ENCODE measurements at places on chromosomes 12 and 14.

DNA sequence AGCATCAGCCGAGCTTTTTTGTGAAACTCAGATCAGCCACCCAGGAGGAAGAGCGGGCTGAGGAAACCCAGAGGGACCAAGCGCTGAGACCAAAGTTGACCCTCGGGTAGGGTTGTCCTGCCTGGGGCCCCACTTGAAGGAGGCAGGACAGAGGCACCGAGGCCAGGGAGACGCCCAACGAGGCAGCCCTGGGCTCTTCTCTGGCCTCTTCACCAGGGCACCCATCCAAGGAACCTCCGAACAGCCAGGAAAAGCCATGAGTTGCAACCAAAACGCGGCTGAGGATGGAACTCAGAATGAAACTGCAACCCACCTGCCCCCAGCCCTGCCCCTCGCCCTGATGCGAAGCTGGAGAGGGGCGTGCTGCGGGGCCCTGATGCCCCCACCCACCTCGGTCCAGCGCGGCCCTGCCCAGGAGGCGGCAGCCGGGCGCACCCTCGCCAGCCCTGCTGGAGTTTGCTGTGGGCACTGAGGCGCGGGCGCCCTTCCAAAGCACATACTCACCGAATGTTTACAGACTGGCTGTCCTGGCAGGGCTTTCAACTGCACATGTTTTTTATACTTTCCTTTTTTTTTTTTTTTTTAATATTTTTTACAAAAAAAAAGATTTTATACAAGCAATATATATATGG is 41.9 kb downstream of the JDP2 start:
- DNase-seq = no peak

GRCh38 chr14:103456167-103456835 is 66.3 kb downstream of the CKB start:
- no peak for DNase-seq

- no peak for DNase-seq
Observed at GRCh38 chr12:54364413-54364812, at the start of gene GPR84. TSS of gene GPR84 (minus strand) at chr12:54364486. CDS start at chr12:54363851, 635 bp downstream.

- no peak for DNase-seq
Observed at GRCh38 chr14:90644882-90645281, 171.3 kb downstream of the TTC7B start.

DNA sequence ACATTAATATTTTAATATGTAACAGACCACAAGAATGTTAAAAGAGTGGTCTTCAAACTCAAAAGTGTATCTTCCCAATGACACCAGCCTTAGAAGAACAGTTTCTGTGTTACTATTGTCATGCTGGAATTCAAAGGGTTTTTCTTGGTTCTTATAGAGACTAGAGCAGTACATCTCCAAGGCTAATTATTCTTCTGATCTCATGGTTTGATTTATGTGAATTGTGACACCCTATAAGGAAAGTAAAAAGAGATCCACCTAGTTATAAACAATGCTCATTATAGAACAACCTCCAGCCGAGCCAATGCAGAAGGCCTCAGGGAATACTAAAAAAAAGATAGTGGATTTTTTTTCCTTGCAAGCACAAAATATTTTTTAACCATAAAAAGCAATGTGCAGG is 65.5 kb downstream of the PTPRO start:
- DNase-seq = no peak

DNA sequence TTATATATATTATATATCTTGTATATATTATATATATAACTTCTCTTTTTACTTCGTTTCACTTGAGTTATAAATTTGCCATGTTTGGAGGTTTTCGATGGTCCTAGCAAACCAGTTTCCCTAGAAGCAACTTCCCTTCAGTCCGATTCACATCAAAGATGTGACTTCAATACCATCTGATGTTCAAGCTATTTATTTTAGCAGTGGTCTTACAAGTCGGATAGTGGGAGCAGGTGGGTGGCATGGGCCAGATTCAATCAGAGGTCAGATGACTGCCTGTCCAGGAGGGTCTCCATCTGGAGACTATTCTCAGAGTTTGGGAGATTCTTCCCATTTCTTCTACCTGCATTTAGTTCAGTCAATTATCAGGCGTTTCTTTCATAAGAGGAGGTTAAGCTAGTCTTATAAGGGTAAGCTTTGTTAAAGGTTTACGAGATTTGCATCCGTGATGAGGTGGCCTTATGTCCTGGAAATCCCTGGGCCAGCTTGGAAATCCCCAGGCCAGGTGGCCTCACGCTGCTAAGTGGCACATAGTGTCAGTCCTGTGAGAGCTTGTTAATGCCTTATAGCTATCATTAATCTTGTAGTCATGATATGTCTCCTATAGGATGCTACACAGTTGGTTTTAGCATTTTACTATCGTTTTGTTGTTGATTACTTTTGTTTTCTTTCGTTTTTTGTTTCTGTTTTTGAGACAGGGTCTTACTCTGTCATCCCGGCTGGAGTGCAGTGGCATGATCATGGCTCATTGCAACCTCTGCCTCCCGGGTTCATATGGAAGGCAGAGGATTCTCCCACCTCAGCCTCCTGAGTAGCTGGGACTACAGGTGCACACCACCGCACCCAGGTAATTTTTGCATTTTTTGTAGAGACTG is 145.8 kb downstream of the BICD1 start:
- no peak for DNase-seq

- DNase-seq = no peak
Observed at GRCh38 chr12:53383258-53383657, 3.3 kb downstream of the SP1 start.

DNA sequence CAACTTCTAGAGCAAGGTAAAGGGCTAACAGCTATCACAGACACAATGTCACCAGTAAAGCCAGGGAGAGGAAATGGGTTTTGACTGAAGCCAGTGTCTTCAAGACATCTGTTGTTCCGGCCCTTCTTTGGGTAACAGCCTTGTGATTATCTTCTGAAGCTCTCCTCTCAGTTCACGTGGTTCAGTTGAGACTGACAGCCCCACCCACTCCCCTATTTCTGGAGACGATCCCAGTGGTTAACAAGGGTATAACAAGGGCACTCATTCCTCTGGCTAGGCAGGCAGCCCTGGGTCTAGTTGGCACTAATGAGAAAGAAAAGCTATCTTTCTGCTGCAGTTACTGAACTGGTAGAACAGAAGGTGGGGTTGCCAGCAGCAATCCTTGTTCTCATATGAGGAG is 6.9 kb downstream of the GNPTAB start:
- DNase-seq = peak; percentile 64
